ENCODE measurements at places on chromosomes 3 and 15.

DNA sequence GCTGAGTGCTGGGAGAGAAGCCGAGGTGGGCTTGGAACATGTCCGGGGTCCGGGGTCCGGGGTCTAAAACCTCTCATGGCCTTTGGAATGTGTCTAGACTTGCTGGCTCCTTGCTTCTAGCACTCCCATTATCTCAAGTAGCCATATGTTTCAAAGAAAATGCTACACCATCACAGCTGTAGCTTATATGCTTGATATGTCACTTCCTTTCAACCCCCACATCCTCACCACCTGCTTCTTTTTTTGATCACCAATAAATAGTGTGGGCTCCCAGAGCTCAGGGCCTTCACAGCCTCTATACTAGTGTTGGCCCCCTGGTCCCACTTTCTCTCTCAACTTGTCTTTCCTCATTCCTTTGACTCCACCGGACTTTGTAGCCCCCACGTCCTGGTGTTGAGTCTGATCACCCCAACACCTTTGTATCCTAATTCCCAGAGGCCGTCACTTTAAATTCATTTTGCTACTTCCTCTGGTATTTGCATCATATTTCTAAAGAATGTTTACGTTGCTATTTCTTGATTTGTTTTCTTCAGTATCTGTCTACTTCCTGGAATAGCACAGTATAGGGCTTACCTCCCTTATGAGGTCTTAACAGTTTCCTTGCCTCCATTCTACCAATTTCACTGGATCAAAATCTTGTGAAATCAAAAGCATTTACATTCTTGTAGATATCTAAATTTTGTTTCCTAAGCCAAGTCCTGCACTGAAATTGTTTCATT, 71.9 kb upstream of the CHRNB4 start:
- no peak for DNase-seq

GRCh38 chr3:136818769-136819391, at the start of gene SLC35G2:
Gene SLC35G2, plus strand, starts transcription at chr3:136819126. Its CDS starts 35,335 bp downstream, at chr3:136854461.
- no peak for DNase-seq

- DNase-seq: no peak
Measured at GRCh38 chr3:12829886-12830784, 11.2 kb downstream of the RPL32 start.

GRCh38 chr15:40295877-40296560, 11.7 kb downstream of the PLCB2 start:
- no peak for DNase-seq

DNA sequence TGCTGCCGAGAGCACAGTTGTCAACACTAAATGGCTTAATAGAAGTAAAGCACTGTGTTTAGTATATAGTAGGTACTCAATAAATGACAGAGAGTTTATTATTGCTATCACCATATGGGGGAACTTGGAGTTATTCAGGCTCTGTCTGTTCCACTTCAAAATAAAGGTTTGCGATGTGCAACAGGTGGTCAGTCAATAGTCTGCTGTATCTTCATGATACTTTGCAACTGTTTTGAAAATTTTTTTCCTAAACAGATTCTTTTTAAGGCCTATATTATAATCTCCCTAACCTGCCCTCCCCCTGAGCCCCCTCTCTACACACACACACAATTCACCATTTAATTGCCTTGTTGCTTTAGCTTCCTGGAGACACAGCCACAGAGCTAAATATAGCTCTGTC, 164.7 kb upstream of the NR2F2 start:
- DNase-seq: no peak

DNA sequence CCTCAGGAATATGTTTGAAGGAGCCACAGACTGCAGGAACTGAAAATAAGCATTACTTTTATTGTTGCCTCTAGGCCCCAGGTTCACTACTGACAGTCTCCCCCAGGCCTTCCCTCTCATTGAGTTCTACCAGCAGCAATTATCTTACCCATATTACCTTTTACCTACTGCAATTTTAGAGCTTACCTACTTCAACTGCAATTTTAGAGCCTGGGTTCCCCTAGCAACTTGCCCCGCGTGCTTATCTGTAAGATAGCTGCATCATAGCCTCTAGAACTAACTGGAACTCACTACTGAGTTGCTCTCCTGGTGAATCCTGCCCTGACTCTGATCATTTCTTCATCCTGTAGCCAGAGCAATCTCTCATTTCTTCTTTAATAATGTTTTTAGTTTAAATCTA, 29.2 kb upstream of the WWTR1 start:
- no peak for DNase-seq

DNA sequence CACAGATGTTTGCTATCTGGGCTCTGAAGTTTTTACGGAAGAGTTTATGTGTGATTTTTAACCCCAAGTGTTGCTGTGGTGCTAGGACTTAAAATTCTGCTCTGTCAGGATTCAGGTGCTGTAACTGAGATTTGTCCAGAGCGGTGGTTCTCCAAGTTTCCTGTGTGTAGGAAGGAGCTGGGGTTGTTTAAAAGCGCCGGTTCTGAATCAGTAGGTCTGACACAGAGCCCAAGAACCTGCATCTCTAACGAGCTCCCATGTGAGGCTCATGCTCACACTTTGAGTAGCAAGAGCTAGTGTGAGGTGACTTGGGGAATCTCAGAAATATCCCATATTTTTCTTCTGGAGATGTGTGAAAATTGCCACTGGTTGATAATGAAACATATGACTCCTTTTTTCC, 325.5 kb downstream of the SATB1 start:
- DNase-seq: no peak

- no peak for DNase-seq
Measured at GRCh38 chr3:143433787-143434378, 314.3 kb downstream of the CHST2 start.

- DNase-seq: no peak
Measured at GRCh38 chr3:120355486-120355885, 6.3 kb upstream of the LRRC58 start.

DNA sequence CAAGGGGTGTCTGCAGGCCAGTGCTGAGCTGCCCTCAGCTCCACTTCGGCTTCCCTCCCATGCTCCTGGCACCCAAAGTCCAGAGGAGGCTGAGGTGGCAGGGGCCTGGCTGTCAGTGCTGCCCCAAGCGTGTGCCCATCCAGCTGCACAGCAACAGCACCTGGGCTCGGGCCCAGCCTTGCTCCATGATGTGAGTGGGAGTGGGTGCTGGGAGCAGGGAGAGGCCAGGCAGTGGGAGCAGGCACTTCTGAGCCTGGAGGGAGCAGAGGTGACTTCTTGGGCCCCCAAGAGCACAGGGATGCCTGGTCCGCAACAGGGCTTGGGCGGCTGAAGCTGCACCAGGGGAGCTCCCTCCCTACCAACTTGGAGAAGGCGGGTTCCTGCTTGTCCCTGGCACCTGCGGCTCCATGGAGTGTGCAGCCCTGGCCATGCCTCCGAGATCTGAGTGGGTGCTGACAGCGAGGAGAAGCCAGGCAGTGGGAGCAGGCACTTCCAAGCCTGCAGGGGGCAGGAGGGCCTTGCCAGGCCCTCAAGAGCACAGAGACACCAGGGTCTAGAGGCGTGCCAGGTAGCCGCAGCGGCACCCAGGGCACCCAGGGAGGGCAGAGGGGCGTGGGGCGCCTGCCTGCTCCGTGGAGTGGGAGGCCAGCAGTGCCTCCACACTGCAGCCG, 366.7 kb upstream of the SGO1 start:
- no peak for DNase-seq

DNA sequence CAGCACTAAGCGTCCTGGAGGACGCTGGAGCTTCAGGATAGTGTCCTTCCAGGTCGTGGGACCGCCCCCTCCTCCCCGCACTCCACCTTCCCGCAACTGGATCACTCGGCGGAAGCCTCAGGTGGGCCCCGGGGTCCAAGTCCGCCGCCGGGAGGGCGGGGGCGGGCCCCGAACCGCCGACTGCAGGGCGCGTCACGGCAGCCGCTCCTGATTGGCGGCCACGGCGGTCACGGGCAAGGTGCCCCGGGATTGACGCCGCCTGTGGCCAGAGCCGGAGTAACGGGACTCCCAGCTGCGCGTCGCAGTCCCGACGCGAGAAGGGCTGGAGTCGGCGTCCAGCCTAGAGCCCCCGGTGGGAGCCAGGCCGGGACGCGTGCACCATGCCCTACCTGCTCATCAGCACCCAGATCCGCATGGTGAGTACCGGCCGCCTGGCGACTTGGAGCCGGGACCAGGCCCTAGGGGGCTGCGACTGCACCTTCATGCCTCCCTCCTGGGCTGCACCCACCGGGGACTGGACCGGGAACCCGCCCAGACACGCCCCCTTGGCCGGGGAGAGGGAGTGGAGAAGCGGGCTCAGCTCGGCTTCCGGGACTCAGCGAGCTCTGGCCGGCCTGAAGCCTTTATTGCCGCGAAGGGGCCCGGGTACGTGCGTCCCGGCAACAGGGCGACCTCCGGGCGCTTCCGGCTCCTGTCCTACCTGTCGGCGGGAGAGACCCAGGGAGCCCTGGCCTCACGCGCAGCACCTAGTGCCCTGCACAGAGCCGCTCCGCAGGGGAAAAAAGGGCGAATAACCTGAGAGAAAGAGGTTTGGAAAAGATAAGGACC, at the start of gene GCHFR:
GCHFR (plus strand) TSS at position 268 of the 828 bp plus-strand sequence; CDS start at position 381, 113 bp downstream.
- peak; percentile 46 for DNase-seq

DNA sequence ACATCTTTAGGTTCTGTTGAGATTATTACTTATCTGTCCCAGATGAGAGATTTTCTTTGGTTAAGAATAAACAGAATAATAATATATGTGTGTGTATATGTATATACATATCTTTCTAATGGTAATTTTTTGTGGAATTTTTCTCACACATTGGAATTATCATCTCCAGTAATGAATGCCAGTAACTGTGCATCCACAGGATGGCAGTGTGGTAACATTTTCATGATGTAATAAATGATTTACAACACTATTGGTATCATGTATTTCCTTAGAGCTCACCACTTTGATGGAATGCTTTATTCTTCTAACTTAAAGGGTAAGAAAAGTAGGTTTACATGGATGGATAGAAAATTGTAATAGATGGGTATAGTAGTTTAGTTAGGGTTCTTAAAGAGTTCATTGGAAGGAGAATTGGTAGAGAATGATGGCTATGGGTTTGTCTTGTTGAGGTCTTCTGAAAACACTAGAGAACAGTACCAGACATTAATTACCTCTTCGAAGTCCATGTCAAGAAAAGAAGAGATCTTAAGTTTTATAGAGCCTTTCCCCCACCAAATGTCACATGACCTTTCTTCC, 78.1 kb downstream of the STT3B start:
- DNase-seq: no peak

DNA sequence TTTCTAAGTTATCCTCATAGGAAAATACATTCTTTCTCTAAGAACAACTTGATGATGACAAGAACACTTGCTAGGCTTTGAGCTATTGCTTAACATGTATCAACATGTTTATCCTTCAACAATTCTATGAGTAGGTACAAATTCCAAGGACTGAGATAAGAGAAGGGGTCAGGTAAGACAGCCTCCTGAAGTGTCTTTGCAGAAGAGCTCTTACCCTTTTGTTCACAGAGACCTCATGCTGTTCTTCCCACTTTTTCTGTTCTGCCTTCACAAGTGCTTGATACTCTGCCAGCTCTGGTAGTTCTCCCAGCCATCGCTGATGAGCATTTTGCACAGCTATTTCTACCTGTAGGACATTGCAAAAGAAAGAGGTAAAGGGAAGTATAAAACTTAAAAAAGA, 50.9 kb downstream of the CEP152 start:
- no peak for DNase-seq

DNA sequence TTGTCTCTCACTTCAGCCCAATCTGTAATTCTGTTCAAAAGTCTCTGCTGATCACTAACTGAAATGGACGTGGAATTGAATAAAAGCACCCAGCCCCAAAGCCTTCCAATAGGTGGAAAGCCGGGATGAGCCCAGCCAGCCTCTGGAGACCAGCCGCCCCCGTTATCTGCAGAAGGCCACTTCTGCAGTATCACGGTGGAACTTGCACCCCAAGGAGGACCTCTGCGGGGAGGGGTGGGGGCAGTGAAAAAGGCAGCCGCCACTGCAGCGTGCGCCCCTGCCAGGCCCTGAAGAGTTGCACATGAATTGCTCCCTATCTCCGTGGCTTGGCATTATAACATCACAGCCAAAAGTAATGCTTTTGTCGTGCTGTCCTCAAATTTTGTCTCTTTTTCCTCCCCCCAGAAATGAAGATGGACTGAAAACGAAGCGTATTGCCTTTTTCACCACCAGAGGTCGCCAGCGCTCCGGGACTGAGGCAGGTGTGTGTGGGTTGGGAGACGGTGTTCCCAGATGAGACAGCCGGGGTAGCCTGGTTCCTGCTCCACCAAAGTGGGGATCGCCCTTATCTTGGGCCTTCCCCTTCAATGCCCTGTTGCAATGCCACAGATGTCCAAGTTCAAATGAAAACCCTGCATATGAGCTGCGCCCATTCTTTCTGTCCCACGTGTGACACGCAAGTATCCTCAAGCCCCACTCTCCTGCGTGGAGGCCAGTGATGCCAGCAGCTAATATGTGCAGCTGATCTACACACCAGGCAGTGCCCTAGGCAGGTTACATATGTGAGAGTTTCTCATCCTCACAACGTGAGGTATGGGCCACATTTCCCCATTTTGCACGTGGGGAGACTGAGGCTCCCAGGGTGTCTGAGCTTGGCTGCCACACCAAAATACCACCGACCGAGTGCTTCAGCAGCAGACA, 96.0 kb downstream of the LRRK1 start:
- DNase-seq: peak; percentile 64

DNA sequence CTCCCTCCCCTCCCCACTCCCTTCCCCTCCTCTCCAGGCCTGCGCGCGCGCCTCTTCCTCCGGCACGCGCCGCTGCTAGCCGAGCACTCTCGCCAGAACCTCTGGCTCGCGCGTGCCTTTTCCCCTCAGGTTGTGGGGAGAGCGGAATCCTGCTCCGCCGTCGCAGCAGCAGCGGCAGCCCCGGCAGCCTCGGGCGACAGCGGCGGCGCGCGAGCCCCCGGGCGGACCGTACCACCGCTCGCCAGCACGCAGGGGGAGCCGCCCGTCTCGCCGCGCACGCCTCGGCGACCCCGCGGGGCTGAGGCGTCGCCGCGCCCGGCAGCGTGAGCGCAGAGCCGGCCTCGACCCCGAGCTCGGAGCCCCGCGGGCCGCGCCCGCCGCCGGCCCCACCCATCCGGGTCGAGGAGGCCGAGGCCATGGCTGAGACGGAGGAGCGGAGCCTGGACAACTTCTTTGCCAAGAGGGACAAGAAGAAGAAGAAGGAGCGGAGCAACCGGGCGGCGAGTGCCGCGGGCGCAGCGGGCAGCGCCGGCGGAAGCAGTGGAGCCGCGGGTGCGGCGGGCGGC, at the start of gene CDV3:
CDV3 (plus strand) TSS at position 58 of the 566 bp plus-strand sequence; CDS start at position 417, 359 bp downstream.
- DNase-seq: no peak

DNA sequence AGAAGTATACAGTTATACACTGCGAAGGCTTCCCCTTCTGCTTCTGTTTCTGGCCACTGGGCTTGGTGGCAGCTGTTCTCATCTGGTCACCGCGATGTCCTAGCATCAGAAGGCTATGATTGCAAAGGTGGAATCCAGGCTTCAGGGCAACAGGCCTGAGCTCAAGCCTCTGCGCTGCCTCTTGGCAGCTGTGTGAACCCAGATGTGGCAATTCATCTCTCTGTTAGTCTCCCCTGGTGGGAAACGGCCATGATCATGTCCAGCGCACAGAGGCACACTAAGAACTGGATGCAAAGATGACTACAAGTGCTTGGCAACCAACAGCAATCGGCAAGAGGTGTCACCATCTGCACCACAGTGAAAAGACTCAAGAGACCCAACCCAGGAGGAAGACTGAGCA, 78.9 kb downstream of the PCSK6 start:
- no peak for DNase-seq
